GM04504 (cell line): ENCODE measurements at places on chromosomes 4 and X.

- DNase-seq, result no peak
Measured at GRCh38 chr4:87574996-87575395, 33.3 kb upstream of the DSPP start.

- DNase-seq, result no peak
Measured at GRCh38 chr4:40462326-40462725, 127.2 kb downstream of the CHRNA9 start.

GRCh38 chr4:170011921-170012628 lies 14.1 kb downstream of the MFAP3L start:
- DNase-seq, result no peak

DNA sequence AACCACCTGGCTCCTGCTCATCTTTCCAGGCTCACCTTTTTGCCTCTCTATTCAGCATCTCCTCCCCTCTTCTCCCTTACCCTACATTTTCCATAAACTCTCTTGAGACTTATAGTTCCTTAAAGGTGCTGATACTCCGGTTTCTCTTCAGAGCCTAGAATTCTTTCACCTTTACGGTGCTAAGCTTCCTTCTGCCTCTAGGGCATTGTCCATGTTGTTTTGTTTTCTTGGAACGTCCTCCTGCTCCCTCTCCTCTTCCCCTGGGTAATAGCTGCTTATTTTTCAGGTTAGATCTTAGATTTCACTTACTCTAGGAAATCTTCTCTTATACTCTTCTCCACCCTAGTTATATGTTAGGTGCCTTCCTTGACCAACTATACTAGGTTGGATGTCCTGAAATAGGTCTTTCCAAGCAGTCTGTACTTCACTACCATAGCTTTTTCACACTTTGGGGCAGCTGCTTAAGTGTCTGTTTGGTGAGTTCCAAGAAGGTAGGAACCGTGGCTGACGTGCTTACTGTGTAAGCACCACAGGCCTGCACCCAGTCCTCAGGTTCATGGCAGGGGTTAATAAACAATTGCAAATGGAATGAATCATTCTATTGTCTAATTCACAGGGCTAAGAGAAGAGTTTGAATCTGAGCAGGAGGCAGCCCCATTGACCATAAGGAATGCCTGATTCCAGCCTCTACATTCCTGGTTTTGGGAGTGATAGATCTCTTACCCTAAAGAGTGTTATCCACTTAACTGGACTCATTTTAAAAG lies 227.5 kb downstream of the MGST2 start:
- DNase-seq, result no peak

DNA sequence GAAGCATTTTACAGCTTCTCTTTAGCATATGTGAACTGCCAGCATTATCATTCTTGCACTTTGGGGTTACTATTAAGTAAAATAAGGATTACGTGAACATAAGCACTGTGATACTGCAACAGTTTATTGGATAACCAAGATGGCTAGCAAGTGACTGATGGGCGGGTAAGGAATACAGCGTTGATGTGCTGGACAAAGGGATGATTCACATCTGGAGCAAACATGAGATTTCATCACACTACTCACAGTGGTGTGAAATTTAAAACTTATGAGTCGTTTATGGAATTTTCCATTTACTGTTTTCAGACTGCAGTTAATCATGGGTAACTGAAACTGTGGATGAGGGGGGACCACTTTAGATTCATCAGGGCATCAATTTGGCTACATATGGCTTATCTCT lies 16.0 kb downstream of the NBDY start:
- peak; percentile 41 for DNase-seq

DNA sequence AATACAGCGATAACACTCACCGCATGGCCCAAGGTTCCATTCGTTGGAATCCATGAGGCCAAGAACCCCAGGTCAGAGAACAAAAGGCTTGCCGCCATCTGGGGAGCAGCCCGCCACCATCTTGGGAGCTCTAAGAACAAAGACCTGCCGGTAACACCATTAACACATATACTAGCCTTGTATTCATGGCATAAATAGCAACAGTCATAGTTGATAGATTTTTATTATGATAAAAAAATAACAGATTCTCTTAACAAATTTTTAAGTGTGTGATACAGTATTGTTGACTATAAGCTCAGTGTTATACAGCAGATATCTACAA lies 309.4 kb downstream of the GLUD2 start:
- no peak for DNase-seq

GRCh38 chr4:41145571-41146078 lies 68.7 kb downstream of the APBB2 start:
- DNase-seq, result no peak

DNA sequence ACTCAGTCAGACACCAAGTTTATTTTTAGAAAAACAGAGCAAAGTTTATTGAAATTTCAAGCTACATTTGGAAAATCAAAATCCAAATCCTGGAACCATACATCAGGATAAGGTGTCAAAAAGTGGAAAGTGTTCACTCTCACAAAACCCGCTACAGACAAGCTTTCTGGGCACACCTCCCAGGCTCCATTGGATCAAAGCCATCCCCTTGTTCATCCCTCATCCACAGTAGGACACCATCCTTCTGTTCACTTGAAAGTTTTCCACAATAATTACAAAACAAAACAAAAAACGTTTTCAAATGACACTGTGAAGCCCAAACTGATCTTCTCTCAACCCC lies 62.4 kb downstream of the TSC22D3 start:
- DNase-seq, result no peak

DNA sequence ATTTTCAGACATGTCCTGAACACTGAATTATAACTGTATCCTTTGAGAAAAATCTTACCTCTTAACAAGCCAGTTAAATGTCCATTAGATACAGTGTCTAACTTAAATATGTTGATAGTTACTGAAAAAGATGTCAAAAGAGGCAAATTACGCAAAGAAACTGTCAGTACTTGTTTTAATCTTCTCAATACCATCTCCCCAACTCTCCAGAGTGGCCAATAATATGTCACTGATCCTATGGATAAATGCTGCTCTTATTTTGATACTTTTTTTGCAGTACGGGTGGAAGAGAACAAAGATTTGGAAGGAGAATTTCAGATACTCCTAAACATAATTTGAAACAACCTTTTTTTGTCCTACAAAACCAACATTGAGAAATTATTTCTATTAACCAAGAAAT lies 192.7 kb downstream of the CBR4 start:
- no peak for DNase-seq

DNA sequence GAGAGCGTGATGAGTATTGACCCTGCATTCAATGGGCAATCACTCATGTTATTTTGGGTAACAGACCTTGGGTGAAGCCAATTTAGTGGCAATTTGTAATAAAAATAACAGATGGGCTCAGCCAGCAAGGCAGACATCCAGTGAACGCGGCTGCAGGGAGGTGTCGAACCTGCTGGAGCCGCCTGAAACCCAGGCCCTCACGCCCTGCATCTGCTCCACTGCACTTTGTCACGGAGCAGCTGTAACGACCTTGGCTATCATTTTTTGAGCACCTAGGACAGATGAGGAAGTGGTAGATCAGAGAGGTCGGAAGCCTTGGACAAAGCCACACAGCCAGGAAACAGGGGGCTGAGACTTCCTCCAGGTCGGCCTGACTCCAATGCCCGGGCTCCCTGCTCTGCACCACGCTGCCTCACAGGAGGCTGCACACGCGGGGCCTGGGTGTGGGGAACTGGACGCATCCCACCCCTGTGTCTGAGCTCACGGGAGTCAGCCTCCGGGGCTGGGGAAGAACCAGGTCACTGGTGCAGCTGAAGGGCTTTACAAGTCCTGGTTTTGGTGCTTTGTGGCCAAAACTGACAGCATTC lies 19.4 kb downstream of the HMX1 start:
- no peak for DNase-seq

DNA sequence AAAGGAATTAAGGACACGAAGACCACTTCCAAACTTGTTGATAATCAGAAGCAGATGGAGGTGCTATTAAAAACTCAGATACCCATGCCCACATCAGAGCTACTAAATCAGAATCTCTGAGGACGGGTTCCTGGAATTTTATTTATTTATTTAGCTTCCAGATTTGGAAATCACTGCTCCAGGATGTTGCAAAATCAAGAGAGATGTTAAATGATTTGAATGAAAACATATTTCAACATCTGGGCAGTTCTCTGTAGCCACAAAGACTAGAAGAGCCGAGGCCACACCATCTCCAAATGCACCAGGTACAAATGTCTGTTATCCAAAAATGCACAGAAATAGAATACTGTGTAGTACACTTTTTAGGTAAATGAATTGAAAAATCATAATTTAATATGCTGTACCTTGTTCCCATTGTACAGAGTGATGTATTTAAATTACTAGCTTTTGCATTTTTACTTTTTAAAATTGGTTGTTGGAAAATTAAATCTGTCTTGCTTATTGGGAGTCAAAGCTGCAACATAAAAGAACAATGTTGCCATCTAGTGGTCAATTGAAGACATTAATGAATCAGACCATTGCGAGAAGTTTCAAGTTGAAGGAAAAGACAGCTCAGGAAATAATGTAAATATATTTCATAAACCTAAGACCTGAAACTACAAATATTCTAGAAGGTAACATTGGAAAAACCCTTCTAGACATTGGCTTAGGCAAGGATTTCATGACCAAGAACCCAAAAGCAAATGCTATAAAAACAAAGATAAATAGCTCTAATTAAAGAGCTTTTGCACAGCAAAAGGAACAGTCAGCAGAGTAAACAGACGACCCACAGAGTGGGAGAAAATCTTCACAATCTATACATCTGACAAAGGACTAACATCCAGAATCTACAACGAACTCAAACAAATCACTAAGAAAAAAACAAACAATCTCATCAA lies 151.3 kb upstream of the TTC29 start:
- DNase-seq, result no peak

GRCh38 chrX:19072372-19072771 lies 49.9 kb downstream of the ADGRG2 start:
- DNase-seq, result no peak

GRCh38 chr4:124953061-124953460 lies 240.5 kb upstream of the ANKRD50 start:
- no peak for DNase-seq

DNA sequence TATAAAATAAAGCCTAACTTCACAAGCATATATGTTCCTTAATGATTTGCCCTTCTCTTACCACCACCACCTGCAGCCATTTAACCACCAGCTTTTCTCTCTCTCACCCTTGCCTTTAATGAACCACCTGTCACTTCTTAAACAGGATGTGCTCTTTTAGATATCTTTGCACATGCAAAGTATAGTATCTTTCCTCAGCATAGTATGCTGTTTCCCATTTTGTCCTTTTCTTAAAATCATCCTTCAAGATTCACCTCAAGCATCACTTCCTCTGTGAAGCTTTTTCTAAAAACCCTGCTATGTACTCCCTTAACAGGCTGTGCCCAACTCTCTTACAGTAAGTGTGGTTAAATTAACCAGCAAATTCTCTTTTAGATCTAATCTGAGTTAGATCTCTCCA lies 8.2 kb upstream of the CNOT6L start:
- DNase-seq, result no peak

- no peak for DNase-seq
Measured at GRCh38 chrX:74525116-74525515, 89.3 kb downstream of the RLIM start.

- DNase-seq, result no peak
Measured at GRCh38 chrX:132710656-132711155, 221.9 kb upstream of the MBNL3 start.
